ENCODE measurements at places on chromosomes 6 and 20. TPM values are rescaled to one million over a fixed set of nuclear protein-coding genes. Genes with fewer than 3 reads are reported as not detected.

- DNase-seq: no peak
Measured at GRCh38 chr20:5923493-5923892, 26.8 kb downstream of the TRMT6 start.

GRCh38 chr20:20373091-20373571, 5.2 kb downstream of the INSM1 start:
- DNase-seq: no peak

GRCh38 chr20:63759377-63759901, 19.9 kb downstream of the SLC2A4RG start:
- no peak for DNase-seq

DNA sequence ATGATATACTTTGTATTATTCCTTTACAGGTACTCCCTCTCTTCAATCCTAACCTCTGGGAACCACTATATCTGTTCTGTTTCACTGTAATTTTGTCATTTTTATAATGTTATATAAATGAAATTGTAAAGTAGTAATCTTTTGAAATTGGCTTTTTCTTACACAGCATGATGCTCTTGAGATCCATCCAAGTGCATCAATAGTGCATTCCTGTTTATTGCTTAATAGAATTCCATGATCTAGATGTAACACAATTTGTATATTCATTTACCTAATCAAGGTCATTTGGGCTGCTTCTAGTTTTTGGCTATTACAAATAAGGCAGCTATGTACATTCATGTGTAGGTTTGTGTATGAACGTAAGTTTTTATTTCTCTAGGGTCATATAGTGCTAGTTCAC, 174.6 kb downstream of the KHDC1L start:
- no peak for DNase-seq

- DNase-seq: no peak
Measured at GRCh38 chr6:37441651-37442050, 8.6 kb downstream of the CMTR1 start.

- peak; percentile 29 for DNase-seq
Measured at GRCh38 chr6:154157082-154157481, 118.0 kb downstream of the OPRM1 start.

DNA sequence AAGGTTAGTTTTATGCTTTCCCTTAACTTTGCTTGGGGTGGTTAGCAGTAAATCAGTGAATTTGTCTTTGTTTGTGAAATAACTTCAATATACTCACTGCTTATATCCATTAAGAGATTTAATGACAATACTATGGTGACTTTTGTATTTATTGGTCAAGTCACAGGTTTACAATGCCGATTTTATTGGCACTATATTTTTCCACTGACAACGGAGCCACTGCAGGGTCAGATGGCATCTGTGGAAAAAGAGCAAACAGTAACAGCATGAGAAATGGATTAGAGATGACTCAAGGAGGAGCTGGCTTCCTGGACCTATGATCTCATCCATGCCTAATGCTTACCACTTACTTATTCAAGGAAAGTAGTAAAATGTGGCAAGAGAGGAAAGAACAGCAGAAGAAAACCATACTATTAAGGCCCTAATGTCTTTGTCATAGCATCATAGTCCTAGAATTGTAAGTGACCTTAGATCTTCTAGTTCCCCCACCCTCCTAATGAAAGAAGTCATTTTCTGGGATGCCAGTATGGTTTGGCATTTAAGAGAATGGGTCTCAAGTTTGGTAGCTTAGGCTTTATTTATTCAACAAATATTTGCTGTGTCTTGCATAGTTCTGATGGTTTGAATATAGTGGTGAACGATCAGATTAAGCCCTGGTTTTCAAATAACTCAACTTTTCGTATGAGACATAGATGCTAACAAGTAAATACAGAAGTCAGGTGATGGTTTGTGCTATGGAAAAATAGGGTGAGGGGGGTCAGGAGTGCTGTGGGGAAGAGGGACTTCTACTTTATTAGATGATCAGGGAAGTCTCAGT, 18.5 kb downstream of the RNF144B start:
- DNase-seq: no peak

DNA sequence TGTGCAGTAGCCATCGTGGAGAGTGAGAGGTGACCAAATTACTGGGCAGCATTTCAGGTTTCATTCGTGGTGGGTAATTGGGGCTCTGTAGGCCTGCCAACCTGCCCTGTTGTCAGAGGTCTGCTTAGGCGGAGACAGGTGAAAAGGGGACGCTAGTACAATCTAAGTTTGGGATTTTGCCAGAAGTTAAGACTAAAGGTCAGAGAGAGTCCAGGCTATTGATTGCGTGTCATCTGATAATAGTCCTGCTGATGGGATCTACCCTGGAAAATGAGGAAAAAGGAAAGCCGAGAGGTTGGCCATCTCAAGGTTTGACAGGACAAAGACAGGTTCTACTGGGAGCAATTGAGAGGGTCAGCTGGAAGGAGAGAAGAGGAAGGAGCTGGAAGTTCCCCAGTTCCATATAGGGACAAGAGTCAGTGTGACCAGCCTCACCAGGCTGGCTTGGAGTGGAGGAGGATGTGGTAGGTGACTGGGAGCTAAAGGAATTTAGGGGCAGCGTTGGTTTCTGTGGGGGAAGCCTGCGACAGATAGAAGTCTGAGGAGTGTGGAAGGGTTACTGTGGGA, 10.9 kb downstream of the ARFGEF2 start:
- DNase-seq: no peak

- no peak for DNase-seq
Measured at GRCh38 chr20:9574181-9574580, 59.8 kb downstream of the LAMP5 start.

DNA sequence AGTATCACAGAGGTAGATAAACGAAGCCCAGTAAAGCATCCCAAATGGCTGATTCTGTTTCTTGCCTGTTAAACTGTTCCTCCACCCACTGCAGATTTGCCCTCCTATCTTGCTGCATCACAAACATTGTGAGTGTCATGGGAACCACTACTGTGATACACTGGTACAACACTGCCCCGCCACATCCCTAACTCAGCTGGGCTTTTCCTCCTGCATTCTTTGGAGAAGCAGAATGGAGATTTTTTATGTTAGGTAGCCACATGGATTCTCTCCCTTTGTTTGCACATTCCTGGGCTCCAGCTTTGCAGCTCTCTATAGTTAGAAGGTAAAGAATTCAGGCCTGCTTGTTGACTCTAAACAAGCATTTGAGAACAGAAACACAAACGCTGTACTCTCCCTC, 234.1 kb downstream of the TMEM242 start:
- DNase-seq: no peak

- DNase-seq: no peak
Measured at GRCh38 chr20:50543326-50543725, 33.1 kb downstream of the PTPN1 start.

- no peak for DNase-seq
Measured at GRCh38 chr20:54173653-54174456, at the start of gene CYP24A1. TSS of gene CYP24A1 (minus strand) at chr20:54173986. CDS start at chr20:54173579, 407 bp downstream.

GRCh38 chr20:61502433-61502832, 250.4 kb downstream of the CDH4 start:
- DNase-seq: no peak

The FAM83B gene
- not detected for polyA plus RNA-seq

The TTK gene
- 0.42 TPM for polyA plus RNA-seq

The SLCO4A1 gene
- 0.40 TPM for polyA plus RNA-seq

The TREML1 gene
- 6.2 TPM for polyA plus RNA-seq

The BEND6 gene
- 0.29 TPM for polyA plus RNA-seq

The CCM2L gene
- not detected for polyA plus RNA-seq

The ZDHHC14 gene
- polyA plus RNA-seq: 3.1 TPM

The SOX18 gene
- not detected for polyA plus RNA-seq

The CST7 gene
- 2,438 TPM for polyA plus RNA-seq

The GSTA2 gene
- polyA plus RNA-seq: not detected

The OR2J3 gene
- polyA plus RNA-seq: not detected

Measured in immature natural killer cell (primary cell).